ENCODE measurements at places on chromosomes 1 and 21.

- no peak for DNase-seq
These were observed 10.0 kb downstream of the STMN1 start for GRCh38 chr1:25896266-25896665.

DNA sequence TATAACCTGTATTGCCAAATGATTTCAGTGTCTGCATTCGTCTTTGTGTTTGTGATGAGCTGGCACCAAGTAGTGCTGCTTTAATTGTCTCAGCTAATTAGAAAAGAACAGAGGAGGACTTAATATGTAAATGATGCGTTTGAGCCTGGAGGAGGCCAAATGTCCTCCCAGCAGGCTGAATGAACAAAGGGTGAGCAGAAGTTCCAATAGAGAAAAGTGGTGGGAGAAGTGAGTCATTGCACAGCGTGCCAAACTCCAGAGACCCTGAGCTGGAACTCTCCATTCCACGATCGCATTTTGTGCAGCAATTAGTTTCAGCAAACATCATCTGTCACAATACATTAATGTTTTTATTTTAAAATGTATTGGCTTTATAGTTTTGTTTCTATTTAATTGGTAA, 17.9 kb downstream of the ETV3L start:
- DNase-seq = no peak

DNA sequence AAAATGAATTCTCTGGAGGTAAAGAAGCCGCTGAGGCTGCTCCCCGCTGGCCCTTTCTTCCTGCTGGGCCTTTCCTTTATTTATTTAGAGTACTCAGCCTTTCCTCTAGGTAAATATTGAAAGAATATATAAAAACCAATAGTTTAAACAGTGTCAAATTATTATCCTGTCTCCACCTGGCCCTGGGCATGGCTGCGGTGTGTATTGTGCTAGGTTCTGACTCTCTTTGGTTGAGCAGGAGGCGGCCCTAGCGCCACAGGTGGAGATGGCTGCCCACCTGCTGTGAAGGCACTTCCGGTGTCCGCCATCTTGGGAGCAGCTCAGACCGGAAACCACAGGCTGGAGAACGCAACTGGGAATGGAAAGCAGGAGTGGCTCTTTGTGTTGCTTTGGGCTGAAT, 29.0 kb upstream of the CLDN14 start:
- DNase-seq = no peak

DNA sequence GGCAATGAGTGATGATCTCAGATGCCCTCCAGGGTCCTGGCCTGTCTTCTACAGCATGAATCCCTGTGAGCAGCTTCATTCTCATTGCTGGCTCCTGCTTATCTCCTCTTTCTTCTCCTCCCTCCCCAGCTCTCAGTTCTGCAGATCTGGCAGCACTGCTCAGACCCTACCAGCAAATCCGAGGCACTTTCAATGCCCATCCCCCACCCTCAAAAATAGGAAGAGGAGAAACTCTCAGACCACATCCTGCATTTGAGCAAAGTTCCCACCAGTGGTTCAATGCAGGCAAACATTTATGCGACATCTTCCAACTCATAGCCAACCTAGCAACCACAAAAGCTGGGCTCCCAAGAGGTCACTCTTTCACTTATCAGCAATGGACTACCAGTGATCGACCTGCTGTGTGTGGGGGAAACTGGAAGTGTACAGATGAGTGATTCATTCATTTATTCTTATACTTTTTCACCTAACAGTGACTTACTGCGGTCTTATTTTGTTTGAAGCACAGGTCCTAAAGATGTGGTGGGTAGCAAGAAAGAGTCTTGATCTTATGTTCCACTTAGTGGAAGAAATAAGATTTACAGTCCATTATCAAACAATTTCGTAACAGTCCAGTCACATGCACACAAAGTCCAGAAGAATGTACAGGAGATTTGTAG, 5.8 kb upstream of the CHI3L2 start:
- DNase-seq = no peak

DNA sequence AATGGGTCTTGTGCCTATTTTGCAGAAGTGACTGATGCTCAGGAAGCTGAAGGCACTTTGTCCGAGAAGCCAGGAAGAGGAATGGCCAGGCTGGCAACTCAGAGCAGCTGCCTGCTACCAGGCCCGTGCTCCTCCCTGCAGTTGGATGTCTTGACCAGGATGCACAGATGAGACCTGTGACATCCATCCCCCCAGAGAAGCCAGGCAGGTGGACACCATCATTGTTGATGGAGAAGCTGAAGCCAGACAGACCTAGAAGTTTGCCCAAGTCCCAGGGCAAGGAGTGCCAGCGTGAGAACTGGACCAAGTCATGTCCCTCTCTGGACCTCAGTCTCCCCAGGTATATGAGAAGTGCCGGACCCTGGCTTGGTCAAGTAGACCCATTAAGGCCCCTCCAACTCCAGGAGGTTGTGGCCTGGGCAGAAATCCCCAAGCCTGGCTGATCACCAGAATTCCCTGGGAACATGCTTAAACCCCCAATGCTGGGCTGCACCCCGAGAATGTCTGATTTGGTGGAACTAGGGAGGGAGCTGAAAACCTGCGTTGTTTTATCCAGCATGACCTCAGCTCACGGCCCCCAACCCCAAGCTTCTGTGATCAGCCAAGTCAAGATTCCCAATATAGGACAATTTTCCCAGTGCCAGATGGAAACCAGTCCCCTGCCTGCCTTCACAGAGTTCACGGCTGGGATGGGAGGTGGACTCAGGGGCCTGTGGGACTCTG, 82.4 kb downstream of the CAMK2N1 start:
- no peak for DNase-seq

GRCh38 chr1:154760469-154760933, 109.6 kb downstream of the KCNN3 start:
- peak; percentile 74 for DNase-seq

DNA sequence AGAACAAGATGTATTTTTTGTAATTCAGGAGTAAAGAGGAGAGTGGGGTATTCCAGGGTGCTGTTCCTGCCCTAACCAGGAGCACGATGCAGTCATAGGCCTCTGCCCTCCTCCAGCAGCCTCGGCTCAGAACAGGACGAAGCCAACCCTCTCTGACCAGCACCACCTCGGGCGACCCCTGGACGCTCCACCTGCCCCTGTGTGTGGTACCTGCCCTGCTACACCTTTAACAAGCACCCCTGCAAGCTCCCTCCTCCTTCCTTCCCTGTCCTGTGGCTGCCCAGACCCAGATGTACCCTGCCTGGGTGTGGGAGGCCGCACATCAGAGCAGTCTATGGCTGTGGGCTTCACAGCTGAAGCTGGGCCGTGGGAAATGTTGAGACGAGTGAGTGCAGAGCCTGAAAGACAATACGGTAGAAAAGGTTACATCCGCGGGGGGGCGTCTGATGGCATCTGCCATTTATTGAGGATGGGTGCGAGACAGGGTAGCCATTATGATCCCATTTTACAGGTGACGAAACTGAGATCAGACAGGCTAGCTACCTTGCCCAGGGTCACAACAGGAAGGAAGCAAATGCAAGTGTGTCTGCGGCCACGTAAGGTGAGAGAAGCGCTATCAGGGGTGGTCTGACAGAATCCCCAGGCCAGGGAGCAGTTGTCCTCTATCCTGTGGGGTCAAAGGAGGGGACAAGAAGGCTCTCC, 4.6 kb downstream of the ERG start:
- DNase-seq = no peak

GRCh38 chr1:156100205-156100995, 14.1 kb upstream of the LMNA start:
- no peak for DNase-seq

DNA sequence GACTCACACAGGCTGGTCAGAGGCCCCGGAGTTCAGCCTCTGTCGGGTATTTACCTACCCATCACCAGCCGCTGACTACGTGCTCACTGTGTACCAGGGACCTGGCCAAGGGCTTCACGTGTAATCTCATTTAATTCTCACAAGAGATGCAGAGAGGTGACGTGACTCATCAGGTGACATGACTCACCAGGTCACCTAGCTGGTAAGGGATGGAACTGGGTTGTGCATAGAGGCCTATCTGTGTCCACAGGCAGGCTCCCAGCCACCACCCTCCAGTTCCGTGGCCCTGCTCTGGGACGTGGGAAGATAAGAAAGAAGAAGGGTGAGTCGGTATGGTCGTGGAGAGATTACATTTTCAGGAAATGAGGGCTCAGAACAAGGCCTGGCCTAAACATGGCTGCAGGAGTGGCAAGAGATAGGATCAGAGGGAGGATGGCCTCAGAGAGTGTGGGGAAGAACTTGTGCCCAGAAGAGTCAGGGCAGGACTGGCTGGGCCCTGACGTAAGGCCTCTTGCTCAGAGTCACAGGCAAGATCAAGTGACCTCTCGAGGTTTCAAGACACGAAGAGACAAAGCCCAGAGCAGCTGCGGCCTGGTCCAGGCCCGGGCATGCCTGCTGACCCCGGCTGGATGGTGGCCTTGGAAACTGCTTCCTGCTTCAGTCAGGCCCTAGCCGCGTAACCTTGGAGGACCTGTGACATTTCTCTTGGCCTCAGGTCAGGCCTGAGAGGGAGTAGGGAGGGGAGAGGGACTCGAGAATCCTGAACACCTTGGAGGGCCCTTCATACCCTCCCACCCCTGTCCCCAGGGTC, 52.7 kb upstream of the WASF2 start:
- DNase-seq = no peak

GRCh38 chr21:31329456-31330143, 14.5 kb downstream of the TIAM1 start:
- DNase-seq = no peak

DNA sequence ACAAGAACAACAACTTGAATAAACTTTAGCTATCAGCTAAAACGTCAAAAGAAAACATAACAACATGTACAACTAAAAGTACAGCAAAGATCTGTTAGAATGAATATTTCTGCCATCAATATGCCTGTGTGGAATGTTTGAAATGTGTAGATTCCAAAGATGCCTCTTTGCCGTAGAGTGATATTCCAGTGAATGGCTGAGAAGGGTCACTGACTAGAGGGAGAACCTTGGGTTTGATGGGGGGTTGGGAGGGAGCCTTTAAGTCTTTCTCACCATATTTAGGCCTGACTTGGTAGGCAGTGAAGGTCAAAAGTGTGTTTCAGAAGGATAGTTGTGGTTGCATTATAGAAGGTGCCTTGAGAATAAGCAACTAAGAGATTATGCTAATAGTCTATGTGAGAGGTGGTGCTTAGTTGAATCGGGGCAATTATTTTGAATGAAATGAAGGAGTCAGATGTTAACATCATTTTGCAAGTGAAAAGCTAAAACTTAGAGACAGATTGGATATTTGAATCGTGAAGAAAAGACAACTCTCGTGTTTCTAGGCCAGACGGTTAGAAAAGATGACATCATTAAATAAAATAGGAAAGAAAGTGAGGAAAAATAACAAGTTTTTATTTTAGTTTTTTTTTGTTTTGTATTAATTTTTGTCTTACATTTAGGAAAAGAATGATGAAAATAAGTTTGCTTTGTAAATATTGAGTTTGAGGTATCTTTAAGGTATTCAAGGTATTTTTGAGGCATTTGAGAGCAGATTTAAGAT, 53.8 kb downstream of the PLA2G4A start:
- no peak for DNase-seq

- no peak for DNase-seq
These were observed 16.8 kb downstream of the EDN2 start for GRCh38 chr1:41467673-41468072.

- no peak for DNase-seq
These were observed 39.9 kb downstream of the EPHA2 start for GRCh38 chr1:16116002-16116401.

- no peak for DNase-seq
These were observed 10.2 kb upstream of the CDC7 start for GRCh38 chr1:91490501-91490900.

GRCh38 chr1:38997034-38997900, 6.2 kb downstream of the AKIRIN1 start:
- no peak for DNase-seq

DNA sequence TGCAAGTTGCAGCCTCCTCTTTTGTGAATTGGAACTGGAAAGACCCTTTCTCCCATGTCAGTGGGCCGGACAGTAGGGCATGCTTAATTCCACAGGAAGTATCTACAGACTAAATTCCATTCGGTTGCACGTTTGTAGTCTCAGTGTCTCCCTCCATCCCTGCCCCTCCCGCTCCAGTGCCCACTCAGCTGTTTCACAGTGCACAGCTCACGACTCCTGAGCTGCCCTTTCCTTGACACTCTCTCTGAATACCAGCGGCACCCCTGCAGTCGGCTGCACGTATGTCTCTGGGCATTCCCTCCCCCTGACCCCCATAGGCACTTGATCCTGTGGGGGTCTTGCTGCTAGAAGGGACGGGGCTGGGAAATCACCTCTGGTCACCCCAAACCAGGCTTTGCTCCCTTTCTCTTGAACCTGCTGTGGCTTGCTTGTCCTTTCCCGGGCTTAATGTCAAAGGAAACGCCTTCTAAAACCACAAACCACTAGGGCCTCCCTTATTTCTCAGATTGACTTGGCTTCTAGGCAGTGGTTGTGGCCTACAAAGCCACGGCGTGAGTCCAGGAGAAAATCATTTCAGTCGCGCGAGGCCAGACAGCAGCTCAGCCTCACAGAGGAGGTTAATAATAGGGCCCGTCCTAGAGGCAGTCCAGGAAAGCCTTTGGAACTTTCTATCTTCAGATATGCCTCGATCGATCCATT, 365.3 kb upstream of the PROX1 start:
- no peak for DNase-seq

DNA sequence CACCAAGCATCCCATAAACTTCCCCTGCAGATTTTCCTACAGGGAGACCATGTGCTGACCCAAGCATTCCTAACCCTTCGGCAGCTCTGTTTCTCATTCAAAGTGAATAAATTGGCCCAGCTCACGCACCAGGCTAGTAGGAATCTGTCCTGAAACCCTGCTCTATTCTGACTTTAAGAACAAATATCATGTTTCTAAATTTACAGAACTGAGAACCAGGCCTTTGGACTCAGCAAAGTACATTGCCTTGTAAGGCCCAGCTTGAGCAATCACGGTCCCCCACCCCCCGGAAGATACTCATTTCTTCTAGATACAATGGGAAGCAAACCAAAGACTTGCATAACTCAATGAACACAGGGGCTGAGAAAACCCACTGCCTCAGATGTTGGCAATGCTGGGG, 160.1 kb upstream of the NFIA start:
- no peak for DNase-seq

DNA sequence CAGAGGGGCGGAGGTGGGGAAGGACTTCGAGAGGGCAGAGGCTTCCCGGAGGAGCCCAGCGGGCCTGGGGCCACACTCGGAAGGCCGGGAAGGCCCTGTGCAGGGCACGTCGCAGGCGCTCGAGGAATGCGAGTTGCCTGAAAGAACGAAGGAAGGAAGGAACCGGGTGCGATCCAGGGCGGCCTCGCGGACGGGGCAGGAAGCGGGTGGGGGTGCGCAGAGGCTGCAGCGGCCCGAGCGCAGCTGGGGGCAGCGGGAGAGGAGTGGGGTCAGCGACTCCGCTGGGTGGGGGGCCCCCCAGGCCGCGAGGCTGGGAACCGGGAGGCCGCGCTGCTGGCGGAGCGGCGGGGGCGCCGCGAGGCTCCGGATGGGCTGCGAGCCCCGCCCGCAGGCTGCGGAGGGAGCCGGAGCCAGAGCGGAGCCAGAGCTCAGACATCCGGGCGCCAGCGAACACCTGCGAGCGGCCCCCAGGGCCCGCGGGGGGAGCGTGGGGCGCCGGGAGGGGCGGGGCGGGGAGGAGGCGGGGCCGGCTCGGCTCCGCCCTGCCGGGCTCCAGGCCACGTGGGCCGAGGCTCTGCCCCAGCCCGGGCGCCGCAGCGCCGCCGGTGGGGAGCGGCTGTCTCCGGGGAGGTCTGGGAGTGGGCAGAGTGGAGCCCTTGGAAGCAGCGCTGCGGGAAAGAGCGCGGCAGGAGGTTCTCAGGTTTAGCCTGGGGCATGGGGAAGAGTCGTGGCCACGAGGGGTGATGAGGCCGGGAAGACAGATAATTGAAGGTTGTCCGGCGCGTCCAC, 4.6 kb downstream of the ID3 start:
- peak; percentile 72 for DNase-seq

- no peak for DNase-seq
These were observed 3.3 kb upstream of the IRF2BP2 start for GRCh38 chr1:234613128-234613875.

- DNase-seq = no peak
These were observed 104.4 kb downstream of the SPSB1 start for GRCh38 chr1:9397047-9397446.

Data from stimulated activated CD8-positive, alpha-beta memory T cell treated with anti-CD3 and anti-CD28 coated beads, Interleukin-2, amount 100 ng/mL, for 1 hour (primary cell).